ENCODE measurements at places on chromosomes 7 and 10.
A peak's percentile ranks its signal among the peaks of the same experiment; 100 is the strongest.

DNA sequence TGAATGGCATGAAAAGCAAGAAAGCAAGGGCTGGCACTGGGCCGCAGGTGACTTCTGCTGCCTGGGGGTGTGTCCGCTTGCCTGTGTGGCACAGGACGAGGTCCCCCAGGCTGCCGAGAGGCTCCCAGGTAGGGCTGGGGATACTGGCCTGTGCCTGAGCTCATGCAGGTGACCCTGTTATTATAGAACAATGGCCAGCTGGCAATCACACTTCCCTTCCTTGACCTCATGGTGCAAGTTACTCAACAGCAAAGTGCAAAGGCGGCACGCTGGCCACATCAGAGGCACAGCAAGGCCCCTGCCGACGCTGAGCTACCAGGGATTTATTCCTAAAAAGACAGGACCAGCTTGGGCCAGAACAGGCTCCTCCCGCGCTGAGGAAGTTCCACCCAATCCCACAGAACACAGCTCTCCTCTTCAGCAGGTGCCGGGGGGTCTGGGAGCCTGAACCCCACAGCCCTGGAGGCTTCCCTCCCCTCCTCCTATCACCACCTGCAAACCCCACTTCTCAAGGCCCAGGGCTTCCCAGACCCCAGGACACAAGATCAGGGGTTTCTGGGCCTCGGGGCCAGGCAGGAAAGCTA is 1.4 kb upstream of the ADAM8 start:
- no peak for DNase-seq

DNA sequence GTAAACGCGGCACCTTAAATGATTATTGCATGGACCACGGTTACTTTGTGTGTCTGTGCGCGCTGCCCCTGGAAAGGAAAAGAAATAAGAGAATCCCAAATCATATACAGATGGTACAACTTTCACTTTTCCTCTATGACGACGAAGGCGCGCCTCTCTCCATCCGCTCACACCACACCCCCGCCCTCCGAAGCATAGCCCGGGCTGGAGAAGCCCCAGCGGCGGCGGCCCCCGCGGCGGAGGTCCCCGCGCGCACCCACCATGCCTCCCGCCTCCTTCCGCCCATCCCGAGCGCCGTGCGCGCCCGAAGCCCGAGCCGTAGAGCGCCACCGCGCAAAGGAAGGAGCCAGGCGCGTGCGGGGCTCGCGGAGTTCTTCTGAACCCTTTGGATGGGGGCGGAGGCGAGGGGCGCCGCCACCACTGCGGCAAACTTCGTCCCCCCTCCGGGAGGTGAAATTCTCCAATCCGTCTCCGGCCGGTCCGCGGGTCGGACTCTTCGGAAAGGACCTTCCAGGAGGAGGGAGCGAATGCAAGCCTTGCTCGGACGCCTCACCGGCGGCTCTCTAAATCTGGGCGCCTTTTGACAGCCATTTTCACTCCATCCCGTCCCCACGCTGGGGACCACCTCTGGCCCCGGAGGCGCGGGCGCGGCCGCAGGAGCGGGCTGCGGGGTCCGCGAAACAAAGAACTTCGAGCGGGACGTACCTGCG is 588 bp downstream of the GLI3 start:
- no peak for DNase-seq

DNA sequence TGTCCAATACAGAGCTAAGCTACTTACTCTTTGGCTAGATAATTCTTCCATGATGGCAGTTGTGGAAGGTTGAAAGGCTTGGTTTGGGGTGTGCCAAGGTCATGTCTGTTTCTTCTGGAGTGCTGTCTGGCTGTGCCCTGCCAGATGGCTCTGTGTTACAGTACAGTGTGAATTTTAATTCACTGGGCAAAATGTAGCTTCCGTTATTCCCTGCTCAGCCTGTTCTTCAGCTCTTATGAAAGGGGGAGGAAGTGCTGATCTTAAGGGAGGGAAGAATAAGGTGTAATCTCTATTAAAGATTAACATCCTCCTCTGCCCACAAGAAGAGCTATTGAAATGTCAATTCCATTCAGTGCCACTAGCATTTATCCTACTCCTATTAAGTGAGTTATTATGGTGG is 52.2 kb downstream of the SND1 start:
- DNase-seq = no peak

GRCh38 chr10:111560027-111560426 is 483.2 kb downstream of the ADRA2A start:
- DNase-seq = no peak

- no peak for DNase-seq
Observed at GRCh38 chr7:33072471-33072870, 9.9 kb upstream of the NT5C3A start.

DNA sequence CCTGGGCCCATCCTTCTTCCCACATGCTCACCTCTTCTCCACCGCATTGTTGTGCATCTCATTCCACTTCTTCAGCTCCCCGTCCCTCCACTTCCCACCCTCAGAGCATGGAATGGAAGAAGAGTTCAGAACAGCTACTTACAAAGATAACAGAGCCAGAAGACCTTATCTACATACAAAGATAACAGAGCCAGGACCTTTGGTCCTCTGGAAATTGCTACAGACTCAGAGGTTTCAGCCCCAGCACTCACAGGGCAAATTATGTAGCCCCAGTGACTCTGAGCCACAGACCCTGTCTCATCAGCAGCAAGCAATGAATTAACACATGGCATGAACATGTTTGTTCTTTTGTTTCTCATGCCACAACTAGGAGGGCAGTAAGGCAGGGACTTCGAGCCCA is 28.7 kb upstream of the SLC29A3 start:
- no peak for DNase-seq

GRCh38 chr7:140883378-140883777 is 41.4 kb downstream of the BRAF start:
- no peak for DNase-seq

DNA sequence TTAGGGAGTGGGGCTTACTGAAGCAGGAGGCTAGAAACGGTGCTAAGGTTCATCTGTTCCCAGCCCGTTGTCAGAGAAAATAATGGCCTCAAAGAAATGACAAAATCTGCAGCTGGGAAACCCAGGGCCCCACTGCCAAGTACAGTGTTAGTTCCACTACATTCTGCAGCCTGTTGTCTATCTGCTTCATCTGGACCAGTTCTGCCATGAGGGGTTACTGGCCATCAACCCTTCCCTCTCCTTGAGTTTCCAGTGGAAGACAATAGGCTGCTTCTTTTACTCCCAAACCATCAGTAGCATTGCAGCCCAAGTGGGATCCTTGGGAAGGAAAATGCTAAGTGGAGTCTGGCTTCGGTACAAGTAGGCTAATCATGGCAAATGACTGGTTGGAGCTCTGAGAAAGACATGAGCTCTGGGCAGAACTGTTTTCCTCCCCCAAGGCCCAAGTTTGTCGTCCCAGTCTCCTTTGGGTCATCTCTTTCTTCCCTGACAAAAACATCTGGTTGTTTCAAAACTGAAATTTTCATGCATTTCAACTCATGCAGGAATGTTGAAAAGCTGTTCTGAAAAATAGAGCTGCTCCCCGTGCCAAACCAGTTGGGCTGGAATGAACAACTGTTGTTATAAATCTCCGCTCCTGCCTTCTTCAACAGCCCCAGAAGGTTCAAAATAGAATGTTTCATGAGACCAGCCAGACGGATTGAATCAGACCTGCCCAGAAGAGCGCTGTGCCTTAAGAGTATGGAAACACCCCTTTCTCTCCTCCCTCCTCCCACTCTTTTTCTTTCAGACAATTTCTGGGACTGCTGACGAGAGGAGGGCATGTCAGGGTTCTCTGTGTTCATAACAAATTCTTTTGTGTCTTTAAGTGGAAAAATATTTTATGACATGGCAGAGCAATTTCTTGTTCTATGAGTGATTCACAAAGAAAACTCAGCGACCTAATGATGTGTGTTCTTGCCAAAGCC is 116.6 kb downstream of the RAB18 start:
- no peak for DNase-seq

GRCh38 chr10:48322017-48322416 is 15.5 kb downstream of the MAPK8 start:
- DNase-seq = no peak

- DNase-seq = no peak
Observed at GRCh38 chr10:61263518-61263917, 189.7 kb downstream of the TMEM26 start.

- no peak for DNase-seq
Observed at GRCh38 chr7:17299483-17299991, 1.1 kb downstream of the AHR start.

GRCh38 chr7:36129048-36129534 is 24.0 kb upstream of the EEPD1 start:
- DNase-seq = no peak

GRCh38 chr10:97572214-97572989 is at the start of gene ANKRD2:
ANKRD2 (plus strand) TSS chr10:97572779; CDS start chr10:97572789, 10 bp downstream.
- peak; percentile 54 for DNase-seq

DNA sequence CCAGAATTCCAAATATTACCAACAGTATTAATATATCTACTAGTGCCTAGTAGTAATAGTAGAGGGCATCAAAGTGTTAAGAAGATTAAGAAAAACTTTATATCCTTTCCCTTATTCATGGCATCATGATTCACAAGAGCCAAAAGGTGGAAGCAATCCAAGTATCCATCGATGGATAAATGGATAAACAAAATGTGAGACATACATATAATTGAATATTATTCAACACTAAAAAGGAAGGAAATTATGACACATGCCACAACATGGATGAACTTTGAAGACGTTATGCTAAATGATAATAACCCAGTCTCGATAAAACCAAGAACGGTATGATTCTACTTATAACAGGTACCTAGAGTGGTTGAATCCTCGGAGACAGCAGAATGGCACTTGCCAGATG is 23.1 kb downstream of the CDCA7L start:
- no peak for DNase-seq

DNA sequence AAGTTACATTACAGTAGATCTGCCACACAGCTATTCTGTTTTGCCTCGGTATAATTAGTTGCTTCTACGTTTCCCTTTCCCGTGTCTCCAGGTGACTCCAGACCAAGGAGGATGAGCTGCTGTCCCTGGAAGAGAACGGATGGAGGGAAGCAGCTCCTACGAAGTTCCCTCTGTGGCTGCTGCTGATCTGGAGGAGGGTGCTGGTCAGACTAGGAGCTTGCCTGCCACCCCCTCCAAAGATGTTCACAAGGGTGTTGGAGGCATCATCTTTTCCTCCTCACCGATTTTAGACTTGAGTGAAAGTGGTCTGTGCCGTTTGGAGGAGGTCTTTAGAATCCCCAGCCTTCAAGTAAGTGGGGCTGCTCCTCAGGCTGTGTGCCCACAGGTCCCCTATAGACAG is 1.4 kb downstream of the LRRC27 start:
- DNase-seq = no peak

- no peak for DNase-seq
Observed at GRCh38 chr7:114364151-114364550, 50.5 kb upstream of the FOXP2 start.

DNA sequence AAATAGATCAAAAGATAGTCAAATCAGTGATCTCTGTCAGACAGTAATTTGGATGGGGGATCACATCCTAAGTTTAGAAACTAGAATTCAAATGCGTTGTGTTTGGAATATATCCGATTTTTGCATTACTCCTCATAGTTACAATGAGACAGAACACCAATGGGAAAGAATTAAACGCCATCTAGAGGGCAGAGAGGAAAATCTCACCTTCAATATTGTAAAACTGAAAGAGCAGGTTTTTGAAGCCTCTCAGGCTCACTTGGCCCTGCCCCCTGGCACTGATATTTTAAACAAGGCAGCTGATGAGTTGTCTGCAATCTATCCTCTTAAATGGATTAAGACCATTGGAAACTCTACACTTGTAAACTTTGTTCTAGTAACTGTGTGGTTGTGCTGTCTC is 17.7 kb downstream of the FRG2B start:
- no peak for DNase-seq

GRCh38 chr10:34341473-34341872 is 473.6 kb downstream of the PARD3 start:
- no peak for DNase-seq

GRCh38 chr10:8508882-8509281 is 454.4 kb downstream of the GATA3 start:
- no peak for DNase-seq

DNA sequence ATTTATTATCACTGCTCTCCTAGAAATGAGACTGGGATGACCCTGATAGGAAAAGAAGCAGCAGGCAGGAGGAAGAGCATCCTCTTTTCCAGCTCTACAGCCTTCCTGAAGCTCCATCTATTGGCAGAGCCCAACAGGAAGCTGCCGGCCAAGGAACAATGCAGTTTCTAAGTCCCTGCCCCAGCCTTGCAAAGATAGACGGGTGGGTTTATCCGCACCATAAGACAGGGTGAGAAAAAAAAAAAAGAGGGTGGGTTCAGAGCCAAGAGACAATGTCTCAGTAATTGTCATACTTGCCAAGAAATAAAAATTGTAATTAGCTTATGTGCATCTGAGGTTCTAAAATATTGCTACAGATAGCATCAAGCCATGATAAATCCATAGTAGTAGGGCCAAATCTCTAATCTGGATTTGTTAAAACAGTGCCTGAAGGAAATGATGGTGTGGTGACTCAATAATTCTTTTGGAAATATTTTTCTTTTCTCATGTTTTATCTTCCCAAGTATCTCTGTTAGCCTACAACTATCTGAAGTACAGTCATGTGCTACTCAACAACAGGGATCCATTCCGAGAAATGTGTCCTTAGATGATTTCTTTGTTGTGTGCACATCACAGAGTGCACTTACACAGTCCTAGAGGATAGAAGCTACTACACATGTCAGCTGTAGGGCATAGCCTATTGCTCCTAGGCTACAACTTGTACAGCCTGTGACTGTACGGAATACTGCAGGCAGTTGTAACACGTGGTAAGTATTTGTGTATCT is 242.9 kb upstream of the CXCL12 start:
- no peak for DNase-seq

DNA sequence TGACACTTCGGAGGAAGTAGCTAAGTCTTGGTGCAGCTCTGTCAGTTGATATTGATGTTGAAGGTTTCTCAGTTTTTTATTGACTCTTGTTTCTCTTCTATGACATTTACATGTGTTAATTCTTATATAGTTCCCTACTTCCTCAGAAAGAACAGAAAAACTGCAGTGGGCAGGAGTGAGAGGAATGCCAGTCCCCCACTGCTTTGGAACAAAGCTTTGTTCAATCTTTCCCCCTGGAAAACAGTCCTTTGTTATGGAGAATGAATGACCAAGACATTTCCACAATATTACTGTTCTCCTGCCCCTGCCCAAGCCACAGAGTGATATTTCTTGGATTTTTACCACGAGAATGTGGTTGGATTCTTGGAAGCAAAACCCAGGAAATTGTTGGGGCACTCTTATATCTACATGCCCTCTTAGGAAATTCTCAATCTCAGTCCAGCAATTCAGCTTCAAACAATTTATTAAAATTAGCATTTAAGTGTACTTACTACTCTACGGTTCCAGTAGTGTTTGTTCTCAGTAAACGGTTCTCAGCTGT is 258.0 kb upstream of the KCND2 start:
- no peak for DNase-seq

All from stimulated activated naive B cell treated with anti-CD40 and anti-IgM and Interleukin-4, amounts not matched to agents 10 μg/mL and 1 μg/mL and 100 μg/mL, for 72 hours (primary cell).